ENCODE measurements at places on chromosomes 16 and 17.
A peak's percentile ranks its signal among the peaks of the same experiment; 100 is the strongest.

GRCh38 chr17:39676198-39676819 lies 8.1 kb downstream of the PNMT start:
- DNase-seq: peak; percentile 73

DNA sequence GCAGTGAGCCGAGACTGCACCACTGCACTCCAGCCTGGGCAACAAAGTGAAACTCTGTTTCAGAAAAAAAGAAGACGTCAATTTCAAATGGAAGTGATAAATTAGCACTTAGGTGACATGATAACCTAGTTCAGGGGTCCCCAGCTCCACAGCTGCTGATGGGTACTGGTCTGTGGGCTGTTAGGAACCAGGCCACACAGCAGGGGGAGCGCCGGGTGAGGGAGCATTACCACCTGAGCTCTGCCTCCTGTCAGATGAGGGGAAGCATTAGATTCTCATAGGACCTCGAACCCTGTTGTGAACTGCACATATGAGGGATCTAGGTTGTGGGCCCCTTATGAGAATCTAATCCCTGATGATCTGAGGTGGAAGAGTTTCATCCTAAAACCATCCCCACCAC lies 253.0 kb downstream of the FOXL1 start:
- no peak for DNase-seq

DNA sequence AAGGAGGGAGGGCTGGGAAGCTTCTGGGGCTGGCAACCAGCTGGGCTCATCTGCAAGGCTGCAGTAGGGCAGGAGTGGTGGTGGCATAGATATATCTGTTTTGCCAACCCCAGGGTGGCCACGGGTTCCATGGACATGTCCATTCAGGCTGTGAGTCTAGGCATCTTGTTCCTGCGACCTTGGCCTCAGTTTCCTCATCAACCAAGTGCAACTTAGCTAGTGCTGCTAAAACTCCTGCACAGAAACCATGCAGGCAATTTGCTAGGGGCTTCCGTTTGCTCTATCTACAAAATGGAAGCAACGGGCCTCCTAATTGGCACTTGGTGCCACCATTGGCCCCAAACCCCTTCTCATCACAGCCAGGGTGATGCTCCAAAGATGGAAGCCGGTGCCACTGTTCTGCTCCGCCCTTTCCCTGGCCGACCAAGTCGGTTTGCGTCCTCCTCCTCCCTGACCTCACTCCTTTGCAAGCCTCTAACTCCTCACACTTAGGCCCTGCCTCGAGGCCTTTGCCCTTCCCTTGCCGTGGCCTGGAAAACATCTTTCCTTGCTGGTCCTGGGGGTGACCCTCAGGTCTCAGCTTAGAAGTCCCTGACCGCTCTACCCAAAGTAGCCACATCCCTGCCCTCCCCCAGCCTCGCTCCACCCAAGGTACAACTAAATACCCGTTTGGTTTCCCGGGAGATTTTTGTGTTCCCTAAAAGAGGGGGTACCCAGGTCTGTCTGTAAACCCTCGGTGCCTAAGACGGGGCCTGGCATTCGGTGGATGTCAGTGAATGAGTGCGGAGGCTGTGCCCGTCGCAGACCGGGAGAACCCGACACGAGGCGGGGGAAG lies 1.2 kb downstream of the SREBF1 start:
- no peak for DNase-seq

- no peak for DNase-seq
Observed at GRCh38 chr17:14429084-14429483, 128.2 kb downstream of the HS3ST3B1 start.

DNA sequence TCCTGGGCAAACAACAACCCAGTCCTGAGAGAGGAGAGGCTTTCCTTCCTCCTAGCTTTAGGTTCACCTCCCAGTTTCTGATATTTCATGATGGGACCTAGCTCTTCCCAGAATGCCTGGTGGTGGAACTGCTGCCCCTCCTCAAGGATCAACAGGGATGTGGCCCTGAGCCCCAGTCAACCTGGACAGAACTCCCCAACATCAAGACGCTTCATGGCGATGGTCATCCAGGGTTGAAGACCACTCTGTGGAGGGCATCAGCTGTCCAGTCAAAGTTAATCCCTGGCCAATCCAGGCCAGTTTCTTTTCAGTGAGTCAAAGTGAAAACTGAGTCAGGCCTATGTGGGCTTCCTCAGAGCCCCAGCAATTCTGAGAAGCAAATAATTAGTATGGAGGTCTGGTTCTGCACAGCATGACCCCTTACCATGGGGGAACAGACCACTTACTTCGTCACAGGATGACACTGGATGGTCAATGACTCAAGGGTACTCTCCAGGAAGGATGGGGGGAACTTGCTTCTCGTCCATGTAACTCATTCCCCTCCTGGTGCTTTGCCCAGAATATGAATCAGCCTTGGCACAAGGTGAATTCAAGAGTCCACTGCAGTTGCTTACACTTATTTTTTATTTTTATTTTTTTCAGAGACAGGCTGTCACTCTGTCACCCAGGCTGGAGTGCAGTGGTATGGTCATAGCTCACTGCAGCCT lies 14.7 kb upstream of the XYLT2 start:
- no peak for DNase-seq

DNA sequence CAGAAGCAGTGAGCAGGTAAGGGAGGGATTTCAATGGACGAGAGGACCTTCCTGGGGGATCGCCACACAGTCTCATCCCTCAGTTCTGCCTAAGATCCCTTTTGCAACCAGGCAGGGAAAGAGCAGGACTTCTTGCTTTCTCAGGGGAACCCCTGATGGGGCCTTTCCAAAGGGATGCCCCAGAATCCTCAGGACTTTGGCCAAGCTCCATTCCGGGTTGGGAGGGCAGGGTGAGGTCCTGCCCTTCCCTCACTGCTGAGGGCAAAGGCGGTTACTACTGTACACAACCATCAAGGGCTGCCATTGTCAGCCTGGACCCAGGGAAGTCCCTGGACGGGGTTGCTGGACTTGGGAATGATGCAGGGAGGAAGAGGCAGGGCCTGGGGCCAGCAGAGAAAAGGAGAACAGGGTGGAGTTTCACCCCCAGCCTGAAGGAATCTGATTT lies 9.7 kb downstream of the PRR29 start:
- no peak for DNase-seq

- peak; percentile 60 for DNase-seq
Observed at GRCh38 chr17:31858642-31859486, at the start of gene COPRS. Gene COPRS, minus strand, starts transcription at chr17:31859244. Its CDS starts 45 bp downstream, at chr17:31859199.

DNA sequence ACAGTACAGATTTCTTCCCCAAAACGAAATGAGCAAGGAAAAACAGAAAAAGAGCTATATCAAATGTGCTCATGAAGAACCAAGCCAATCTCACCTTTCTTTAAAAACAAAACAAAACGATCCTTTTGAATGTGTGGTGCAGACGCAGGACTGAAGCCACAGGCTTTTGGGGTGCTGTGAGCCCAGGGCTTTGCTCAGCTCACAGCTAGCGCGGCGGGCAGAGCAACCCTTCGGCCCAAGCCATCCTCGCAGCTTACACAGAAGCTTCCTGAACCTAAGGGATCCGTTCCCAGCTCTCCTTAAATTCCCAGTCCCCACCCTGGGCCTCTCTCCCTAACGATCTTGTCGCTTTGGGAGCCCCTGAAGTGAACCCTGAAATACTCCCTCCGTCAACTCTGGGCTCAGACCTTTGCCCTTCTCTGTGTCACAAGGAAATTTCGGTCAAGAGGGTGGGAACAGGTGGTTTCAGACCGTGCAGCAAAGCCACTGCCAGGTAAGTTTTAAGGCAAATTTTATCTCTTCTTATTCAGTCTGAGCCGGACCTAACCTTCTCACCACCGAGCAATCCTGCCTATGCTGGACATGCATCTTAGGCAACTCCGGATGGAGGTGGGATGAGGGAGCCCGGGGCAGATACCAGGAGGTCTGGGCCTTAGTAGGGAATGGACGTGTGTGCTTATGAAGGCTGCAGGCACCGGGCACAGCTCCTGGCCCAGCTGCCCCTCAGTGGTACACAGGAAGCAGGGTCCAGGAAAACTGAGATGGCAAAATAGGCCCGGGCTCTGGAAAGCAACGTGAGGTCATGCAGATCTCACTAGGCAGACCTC lies 52.0 kb downstream of the COTL1 start:
- no peak for DNase-seq

DNA sequence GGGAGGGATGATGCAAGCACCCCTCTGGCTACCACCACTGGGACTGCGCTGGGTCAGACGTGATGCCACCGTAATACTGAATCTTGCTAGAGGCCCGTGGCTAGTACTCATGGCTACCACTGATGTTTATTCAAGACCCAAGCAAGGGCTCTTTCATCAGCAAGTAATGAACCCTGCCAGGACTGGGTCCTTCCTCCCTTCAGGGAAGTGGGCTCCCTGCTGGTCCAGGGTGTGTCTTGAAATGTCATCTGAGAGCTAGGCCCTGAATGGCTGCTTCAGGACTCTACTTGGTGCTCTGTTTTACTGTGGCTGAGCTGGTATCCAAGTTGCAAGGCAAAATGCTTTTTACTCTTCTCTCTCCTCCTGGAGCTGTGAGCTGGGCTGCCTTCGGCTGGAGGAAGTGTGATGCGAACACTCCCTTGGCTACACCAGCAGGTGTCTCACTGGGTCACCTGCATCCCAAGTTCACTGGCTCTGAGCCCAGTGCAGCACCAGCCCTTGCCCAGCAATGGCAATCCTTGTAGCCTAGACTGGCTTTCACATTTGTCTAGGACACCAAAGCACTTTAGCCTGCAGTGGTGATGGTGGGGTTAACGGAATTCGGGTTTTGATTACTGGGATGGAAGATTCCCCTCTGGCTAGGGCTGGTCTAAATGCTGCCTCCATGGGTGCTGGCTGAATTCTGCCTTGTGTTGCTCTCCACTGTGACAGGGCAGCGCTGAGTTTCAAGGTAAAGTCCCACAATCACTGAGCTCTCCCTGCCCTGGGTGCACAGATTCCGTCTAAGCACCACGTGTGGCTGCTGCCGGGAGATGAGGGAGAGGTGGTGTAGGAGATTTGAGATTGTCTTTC lies 98.6 kb downstream of the USP22 start:
- DNase-seq: no peak

- no peak for DNase-seq
Observed at GRCh38 chr16:68179196-68179795, 56.6 kb downstream of the ESRP2 start.

GRCh38 chr17:4142107-4142900 lies 526 bp downstream of the ZZEF1 start:
- DNase-seq: no peak

DNA sequence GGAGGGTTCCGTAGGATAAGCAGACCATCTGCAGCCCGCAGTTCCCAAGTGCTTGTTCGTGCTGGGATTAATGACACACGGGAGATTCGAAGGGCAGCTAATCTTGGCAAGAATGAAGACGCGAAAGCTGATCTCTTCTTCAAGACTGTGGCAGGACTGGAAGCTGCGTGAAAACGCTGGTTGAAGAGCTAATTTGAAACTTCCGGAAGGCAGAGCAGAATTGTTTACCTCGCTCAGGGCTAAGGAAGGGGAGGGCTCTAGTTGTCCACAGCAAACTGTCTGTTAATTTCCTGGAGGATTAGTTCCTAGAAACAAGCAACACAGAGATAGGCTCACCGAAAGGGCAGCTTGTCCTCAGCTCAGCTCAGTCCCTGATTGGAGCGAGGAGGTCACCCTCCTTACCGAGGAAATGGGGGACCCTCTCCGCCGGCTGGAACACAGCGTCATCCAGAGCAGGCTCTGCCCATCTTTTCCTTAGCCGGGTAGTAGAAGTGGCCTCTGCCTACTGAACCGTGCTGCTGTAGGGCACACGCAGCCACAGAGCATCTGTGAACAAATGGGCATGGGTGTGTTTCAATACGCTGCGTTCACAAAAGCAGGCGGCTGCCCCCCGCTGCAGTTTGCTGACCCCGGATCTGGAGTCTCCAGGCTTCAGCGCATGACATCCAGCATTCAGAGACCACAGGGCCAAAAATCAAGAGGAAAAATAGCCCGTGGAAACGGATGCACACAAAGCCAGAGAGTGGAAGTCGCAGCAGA lies 16.7 kb upstream of the BAIAP2 start:
- DNase-seq: no peak

GRCh38 chr17:73909186-73909585 lies 264.9 kb upstream of the SDK2 start:
- no peak for DNase-seq

- no peak for DNase-seq
Observed at GRCh38 chr16:17770104-17770503, 299.3 kb upstream of the XYLT1 start.

GRCh38 chr17:30332057-30332542 lies 1.8 kb downstream of the TMIGD1 start:
- no peak for DNase-seq

GRCh38 chr17:57946798-57947358 lies 8.3 kb downstream of the CUEDC1 start:
- DNase-seq: no peak

DNA sequence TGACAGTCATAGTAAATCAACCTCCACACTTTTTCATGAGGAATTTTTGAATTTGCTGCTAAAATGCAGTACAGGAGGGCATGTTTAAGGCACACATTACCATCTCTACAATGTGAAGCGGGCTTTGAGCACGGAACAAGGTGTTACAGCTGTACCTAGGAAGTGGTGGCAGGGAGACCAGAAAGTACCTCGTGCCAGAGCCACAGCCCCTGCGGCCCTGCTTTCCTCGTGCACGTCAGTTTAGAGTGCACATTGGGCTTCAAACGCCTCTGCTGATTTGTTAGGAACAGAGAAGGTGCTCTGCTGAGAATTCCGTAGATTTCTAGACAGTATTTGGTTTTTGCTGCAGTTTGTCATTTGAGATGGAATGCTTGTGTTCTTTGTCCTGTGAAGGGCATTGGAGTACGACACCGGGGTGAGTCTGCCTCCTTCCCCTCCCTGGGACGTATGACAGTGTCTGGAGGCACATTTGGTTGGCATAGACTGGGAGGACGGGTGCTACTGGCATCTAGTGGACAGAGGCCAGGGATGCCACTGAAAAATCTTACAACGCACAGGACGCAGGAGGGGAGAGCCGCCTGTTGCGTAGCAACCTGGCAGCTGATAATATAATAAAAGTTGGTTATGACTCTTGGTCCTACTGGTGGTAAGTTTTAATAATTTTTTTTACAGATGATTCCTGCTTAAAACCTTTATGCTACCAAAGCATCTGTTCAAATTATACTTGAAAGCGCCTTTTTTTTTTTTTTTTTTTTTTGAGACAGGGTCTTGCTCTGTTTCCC lies 9.1 kb downstream of the FOXK2 start:
- DNase-seq: peak; percentile 15

GRCh38 chr16:54936979-54937670 lies 6.5 kb downstream of the IRX5 start:
- DNase-seq: no peak

DNA sequence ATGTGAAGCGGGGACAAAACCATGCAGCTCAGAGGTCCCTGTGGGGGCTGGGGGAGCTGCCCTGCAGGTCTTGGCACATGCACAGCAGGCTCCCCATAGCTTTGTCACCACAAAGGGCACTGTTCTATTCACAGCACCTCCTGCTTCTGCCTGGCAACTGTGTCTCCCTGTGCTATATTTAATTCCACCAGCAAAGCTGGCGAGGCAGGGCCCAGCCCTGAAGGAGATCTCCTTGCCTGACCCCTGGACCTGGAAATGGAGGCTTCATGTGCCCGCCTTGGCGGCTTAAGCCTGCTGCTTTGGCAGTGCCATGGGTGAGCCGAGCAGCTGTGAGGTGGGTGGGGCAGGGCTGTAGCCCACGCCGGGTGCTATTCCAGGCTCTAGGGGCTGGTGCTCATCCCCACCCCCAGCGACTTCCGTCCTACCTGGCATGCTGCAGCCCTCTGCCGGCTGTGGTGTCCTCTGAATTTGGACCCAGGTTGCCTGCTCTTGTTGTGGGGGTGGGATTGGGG lies 6.8 kb downstream of the LDHD start:
- DNase-seq: no peak

- DNase-seq: no peak
Observed at GRCh38 chr17:63476459-63476853, 405 bp upstream of the ACE start.

All from thoracic aorta (tissue), 2 donors.